ENCODE measurements at places on chromosomes 4 and X. TPM values are rescaled to one million over a fixed set of nuclear protein-coding genes. Genes with fewer than 3 reads are reported as not detected.

PLXNA3 gene
- total RNA-seq: 114 TPM

CFP gene
- total RNA-seq: 0.59 TPM

PDGFC gene
- total RNA-seq: 0.10 TPM

RS1 gene
- not detected for total RNA-seq

KLHL13 gene
- not detected for total RNA-seq

TMSB4X gene
- total RNA-seq: 2,550 TPM

IGBP1 gene
- total RNA-seq: 51.8 TPM

PAGE5 gene
- total RNA-seq: not detected

XAGE1A gene
- not detected for total RNA-seq

P2RY8 gene
- total RNA-seq: 142 TPM

NIPAL1 gene
- 1.1 TPM for total RNA-seq

CPLX1 gene
- total RNA-seq: not detected

SSX2B gene
- total RNA-seq: not detected

APOOL gene
- total RNA-seq: 12.2 TPM

POLN gene
- 1.5 TPM for total RNA-seq

CA5B gene
- total RNA-seq: 17.2 TPM

ETFDH gene
- total RNA-seq: 8.8 TPM

MAGEA6 gene
- total RNA-seq: not detected

TRIM75 gene
- total RNA-seq: not detected

CXCL1 gene
- total RNA-seq: not detected

IBSP gene
- not detected for total RNA-seq

Measured in B cell (primary cell).